ENCODE measurements at places on chromosomes 5 and 9.

DNA sequence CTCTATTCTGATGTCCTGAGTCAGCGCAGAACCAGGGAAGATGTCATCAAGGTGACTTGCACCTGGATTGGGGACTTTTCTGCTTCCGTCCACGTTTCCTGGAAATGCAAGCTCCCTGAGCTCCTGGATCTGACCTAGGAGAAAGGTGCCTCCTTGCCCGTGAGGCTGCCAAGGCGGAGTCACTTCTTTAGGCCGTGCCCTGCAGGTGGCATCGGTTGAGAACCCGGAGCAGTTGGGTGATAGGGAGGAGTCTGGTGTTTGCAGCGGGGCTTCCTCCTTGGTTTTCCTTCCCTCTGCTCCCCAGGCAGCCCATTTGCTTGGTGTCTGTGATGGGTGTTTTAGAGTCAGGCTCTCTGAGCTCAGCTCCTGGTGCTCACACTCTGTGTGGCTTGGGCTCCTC lies 15.2 kb downstream of the NANS start:
- DNase-seq, result no peak

GRCh38 chr5:139646111-139646510 lies 2.0 kb upstream of the CXXC5 start:
- DNase-seq, result no peak

GRCh38 chr5:95871146-95871806 lies 48.8 kb upstream of the GLRX start:
- DNase-seq, result no peak

GRCh38 chr5:179406031-179406961 lies 61.0 kb upstream of the ADAMTS2 start:
- DNase-seq, result no peak

- DNase-seq, result no peak
Measured at GRCh38 chr5:150448334-150448733, 1.2 kb downstream of the RPS14 start.

DNA sequence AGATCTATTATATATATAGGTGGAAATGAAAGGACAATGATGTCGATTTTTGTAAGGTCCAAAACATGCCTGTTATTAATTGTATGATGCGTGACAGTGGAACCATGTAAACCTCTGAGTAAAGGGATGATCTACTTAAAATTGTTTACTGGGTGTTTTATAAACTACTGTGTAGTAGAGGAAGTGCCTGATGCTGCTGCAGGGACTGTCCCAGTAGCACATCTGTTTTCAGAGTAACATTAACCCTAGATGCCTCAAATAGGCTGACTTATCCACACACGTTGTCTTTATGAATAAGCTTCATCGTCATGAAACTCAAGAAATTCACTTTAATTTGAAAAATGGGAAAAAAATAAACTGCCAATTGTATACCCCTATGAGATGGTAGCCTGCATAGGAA lies 1.7 kb downstream of the CAMK4 start:
- no peak for DNase-seq

- no peak for DNase-seq
Measured at GRCh38 chr9:87886210-87886932, 3.7 kb downstream of the SPATA31E1 start.

- no peak for DNase-seq
Measured at GRCh38 chr9:77975806-77976205, 55.8 kb downstream of the GNAQ start.

- no peak for DNase-seq
Measured at GRCh38 chr5:73044546-73044945, 75.8 kb upstream of the TMEM171 start.

- no peak for DNase-seq
Measured at GRCh38 chr5:172721455-172722326, 49.3 kb downstream of the DUSP1 start.

DNA sequence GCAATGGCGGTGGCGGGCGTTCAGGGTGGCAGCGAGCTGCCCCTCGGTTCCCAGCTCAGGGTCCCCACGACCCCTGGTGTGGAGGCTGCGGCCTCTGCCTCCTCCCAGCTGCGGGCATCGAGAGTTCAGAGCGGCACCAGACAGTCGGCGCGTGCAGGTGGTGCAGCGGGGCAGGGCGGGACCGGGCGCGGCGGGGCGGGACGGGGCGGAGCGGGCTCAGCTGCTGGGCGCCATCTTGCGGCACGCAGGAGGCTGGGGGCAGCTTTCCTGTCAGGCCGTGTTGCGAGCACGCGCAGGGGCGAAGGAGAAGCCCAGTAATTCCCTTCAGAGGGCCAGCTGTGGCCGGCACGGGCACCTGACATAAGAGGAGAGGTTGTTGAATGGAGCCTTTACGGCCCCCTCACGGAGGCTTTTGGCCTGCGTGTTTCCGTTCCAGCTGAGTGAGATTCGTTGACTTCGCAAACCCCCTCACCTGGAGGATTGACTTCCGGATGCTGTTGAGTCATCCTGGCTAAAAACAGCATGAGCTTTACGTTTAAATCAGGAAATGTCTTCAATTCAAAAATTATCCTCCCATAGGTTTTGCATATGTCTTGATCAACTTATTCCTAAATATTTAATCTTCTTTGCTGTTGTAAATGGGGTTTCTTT lies 587 bp downstream of the C5orf47 start:
- DNase-seq, result no peak

DNA sequence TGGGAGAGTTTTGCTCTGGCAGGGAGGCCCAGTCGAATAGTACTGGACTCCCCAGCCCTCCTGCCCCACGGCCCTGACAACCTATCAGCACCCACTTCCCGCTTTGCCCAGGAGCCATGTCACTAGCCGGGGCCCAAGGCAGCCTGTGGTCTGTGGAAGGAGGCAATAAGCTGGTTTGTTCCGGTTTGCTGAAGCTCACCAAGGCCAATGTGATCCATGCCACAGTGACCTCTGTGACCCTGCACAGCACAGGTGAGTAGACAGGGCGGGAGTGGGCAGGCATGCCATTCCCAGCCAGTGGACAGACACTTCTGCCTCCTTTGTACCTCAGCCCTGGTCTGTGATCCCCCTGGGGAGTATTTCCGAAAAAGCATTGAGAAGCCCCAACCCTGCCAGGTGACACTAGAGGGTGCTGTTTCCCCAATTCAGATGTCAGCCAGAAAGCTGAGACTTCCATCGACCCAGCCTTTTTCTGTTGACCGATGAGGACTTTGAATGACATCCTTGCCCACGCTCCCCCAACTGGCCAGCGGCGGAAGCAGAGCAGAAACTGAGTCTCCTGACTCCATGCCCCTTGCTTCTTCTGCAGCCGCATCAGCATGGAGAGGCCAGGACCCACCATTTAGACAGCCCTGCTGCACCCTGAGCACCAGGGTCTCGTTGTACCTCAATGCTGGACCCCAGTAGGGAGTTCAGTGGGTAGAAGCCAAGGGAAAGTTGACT lies 9.6 kb downstream of the PCYOX1L start:
- DNase-seq, result peak; percentile 48

GRCh38 chr9:20513126-20513913 lies 109.0 kb downstream of the MLLT3 start:
- DNase-seq, result no peak

DNA sequence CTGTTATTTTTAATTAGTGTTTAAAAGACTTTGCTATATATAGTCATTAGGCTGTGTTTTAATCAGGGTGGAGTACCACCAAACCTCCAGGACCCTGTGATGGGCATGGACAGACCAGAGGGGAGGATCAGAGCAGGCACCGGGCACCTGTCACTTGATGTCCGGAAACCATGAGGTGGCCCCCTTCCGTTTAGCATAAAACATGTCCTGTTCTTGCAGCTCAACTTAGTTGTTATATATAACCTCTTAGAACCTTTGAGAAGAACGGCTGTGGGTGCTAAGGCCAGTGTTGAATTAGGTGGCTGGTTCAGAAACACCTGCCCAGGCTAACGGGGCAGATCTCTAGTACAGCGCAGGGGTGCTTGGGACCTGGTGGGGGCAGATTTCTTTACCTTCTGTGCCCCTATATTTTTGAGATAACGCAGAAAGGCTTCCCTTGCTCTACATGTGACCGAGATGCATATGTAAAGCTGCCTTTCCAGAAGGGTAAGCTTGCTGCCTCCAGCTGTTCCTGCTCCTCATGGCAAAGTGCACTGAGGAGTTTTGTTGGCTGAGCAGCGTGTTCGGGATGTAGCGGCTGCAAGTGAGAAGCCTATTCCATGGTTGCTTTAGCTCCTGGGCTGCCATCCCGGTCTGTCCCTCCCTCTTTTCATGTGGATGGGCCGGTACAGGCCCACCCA lies 255.5 kb downstream of the FANCC start:
- DNase-seq, result no peak

DNA sequence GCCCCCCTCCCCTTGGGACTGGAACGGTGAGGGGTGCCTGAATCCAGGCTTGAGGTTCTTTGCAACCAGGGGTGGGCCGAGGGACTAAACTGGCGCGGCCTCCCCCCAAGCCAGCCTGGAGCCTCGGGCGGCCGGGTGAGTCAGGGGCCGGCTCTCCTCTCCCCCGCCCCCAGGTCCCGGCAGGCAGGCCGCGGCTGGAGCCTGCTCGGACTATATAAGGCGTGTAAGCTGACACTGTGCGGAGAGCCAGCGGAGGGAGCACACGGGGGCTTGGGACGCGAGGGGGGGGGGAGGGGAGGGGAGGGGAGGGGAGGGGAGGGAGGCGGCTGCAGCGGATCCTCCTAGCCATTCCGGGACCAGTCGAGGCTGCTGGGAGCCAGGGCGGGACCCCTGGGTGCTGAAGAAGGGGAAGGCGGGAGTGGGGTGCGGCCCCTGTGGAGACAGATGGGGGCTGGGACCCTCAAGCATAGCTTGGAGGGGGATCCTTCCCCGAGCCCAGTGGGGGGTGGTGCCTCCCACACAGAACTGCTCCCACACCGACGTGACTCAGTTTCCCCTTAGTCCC lies 595 bp downstream of the PDLIM7 start:
- DNase-seq, result no peak

DNA sequence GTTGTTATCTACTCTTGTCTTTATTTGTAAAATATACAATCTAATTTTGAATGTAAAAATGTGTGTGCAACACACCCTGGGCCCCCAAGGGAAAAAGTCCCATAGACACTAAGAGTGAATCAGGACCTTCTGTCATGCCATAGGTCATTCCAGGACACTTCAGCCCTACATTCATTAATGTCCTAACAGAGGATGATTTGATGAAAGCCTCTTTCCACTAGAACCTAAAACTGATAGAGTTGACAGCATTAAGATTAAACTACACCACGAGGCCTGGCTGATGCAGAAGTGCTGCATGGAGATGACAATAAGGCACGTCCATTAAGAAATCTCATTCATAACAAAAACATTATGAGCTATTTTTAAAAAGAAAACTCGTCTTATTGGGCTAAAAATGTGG lies 46.2 kb downstream of the FRMD3 start:
- no peak for DNase-seq

DNA sequence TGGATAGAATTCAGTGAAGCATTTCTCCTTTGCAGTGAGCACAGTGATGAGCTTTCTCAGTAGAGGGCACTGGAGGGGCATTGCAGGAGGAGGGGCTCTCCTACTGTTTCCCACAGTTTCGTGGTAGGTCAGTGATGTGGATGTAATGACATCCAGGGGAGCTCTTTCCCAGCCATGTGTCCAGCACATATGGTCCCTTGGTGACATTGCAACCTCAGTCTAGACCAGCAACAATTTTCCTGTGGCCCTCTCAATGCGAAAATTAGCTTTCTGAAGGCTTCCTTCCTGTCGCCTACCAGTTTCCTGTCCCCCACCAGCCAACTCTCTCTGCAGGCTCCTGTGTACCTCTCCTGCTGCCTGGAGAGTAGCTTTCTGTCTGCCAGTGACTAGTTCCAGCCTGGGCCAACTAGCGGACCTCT lies 6.9 kb upstream of the PDCL start:
- no peak for DNase-seq

DNA sequence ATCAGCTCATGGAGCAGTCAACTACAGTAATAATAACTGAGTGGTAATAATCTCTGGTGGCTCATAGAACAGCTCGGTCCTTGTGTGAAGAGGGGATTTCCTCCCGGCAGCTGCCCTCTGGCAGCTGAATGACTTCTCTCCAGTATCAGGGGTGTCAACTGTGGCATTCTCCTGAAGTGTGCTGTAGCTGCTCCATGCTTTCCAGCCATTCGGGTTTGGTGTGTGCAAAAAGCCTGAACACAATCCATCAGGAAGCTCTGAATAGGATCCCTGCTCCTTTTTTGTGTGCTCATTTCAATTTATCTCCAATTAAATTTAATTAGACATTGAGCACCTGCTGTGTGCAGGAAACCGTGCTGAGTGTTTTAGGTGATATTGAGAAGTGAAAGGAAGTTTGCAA lies 59.8 kb upstream of the BARX1 start:
- no peak for DNase-seq

- no peak for DNase-seq
Measured at GRCh38 chr5:133777951-133778350, 165.6 kb upstream of the FSTL4 start.

GRCh38 chr9:95311961-95312360 lies 5.5 kb downstream of the FANCC start:
- no peak for DNase-seq

- DNase-seq, result no peak
Measured at GRCh38 chr5:122170620-122171019, 41.3 kb downstream of the ZNF474 start.

DNA sequence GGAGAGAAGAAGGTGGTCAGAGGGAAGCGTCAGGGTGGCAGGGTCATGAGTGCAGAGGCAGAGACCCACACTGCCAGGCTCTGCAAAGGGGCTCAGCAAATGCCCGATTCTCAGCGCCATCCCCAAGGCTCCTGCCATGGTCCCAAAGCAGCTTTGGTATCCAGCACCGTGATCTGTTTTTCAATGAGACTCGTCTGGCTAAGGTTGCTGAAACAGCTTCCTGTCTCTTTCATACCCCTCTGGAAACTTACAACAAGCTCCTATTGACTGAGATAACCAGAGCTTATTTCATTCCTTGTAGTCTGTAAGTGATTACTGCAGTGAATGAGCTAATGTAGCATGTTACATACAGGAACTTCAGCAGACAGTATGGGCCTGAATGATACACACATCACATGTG lies 568.6 kb upstream of the DAP start:
- DNase-seq, result no peak

GRCh38 chr5:74035521-74035937 lies 409.5 kb downstream of the ARHGEF28 start:
- no peak for DNase-seq

- DNase-seq, result no peak
Measured at GRCh38 chr5:122704247-122705036, 70.4 kb upstream of the SNX2 start.

DNA sequence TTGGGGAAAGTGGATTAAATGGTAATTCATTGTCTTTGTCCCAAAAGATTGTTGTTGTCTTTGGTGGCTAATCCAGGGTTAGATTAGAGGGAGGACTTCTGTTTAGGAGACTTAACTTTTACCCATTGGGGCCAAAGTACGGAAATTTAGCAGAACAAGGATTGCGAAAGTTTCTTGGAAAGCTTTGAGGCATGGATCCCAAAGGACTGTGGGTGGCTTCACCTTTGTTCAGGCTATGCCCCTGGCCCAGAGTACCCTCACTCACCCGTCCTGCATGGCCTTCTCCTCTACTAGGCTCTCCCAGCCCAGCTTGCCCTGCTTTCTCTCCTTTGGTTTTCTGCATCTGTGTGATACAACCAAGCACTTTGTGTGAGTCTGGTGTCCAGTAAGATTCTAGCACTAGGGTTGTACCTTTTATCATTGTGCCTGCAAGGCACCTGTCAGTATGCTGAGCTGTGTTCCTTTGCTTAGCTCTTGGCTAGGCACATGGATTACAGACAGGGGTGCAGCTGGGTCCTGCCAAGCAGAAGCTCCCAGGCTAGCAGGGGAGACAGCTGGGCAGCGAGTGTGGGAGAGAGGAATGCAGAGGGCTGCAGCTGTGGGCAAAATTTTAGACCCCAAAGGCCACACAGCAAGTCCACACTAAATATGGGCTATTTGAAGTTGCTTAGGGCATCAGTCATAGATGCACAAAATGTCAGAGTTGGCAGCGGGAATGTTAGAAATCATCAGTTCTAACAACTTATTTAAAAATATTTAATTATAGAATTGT lies 3.2 kb downstream of the PPARGC1B start:
- DNase-seq, result no peak

All from activated T-cell treated with anti-CD3 and anti-CD28 coated beads for 4 hours (primary cell).